ENCODE measurements at places on chromosomes 3 and 15.

DNA sequence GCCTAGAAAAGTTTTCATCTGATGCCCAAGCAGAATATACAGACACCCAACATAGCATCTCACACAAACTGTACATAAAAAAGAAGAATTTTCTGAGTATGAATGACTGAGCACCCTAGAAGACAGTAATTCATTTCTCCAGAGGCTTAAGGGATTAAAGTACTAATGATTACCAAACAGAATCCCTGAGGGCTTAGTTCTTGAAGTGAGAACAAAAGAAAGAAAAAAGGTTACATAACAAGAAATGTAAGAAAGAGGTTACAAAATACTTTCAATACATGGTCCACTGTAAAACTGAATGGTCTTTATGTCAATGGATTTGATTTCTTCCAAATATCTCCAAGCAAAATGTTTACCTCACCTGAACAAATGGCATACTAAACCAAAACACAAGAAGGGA lies 9.1 kb upstream of the NEK10 start:
- no peak for DNase-seq

- DNase-seq = no peak
Observed at GRCh38 chr3:171155122-171155700, 128.7 kb upstream of the SLC2A2 start.

GRCh38 chr15:88906551-88906950 lies 6.6 kb downstream of the MFGE8 start:
- no peak for DNase-seq

DNA sequence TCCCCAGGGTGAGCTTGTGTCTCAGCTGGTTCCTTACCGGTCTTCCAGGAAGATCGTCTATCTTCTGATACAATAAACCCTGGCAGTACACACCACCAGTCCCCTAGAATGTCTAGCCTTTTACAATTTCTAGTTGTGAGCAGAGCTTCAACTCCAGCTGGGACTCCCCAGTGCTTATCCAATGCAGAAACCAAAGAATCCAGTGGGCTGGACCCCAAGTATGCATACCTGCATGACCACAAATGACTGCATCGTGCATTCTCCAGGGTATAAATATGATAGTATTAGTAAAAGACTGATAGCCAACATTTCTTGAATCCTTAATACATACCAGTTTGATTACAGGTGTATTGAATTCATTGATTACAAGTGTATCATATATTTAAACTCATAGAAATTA lies 176.0 kb downstream of the SATB1 start:
- no peak for DNase-seq

DNA sequence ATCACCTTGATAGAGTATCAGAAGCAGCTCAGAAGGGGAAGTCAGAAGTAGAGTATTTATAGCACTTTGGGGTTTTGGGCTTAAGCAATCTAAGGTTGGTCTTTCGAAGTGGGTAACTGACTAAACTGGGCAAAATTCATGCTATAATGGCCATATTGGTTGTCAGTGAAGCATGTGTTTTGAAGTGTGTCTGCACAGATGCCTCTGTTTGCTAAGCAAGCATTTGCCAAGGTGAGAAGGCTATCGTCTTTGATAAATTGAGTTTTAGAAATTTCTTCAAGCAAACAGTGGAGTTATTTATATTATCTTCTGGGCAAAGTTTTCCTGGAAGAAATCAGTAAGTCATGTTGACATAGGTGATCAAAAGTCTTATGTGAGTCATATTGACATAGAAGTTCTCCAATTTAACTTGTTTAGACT lies 412.8 kb upstream of the TGFBR2 start:
- DNase-seq = no peak

GRCh38 chr3:157582637-157582973 lies 79.4 kb upstream of the VEPH1 start:
- no peak for DNase-seq

DNA sequence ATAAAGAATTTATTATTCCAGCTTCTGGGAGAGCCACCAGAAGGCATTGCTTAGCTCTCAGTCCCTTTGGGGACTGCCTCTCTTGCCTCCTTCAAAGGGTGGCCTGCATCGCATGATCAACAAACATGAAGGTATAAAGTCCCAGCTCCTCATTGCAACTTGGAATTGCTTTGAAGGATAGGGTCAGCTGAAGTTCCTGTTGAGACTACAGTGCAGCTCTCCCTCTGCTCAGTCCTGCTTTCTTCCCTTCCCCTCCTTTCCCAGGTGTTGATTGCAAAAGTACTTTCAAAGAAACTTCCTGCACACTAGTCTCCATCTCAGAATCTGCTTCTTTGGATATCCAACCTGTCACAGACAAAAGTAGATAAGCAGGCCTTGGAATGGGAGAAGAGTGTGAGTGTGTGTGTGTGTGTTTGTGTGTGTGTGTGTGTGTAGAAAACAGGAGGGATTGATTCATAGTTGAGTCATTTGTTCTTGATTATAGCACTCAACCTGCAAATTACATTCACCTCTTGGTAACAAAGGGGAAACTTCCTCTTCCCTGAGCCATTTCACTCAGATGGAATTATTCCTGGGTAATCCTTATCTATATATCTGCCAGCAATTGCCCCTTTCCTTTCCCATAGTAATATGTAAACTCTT lies 13.7 kb downstream of the CCR8 start:
- no peak for DNase-seq

- DNase-seq = no peak
Observed at GRCh38 chr3:153463895-153464294, 301.9 kb downstream of the RAP2B start.

DNA sequence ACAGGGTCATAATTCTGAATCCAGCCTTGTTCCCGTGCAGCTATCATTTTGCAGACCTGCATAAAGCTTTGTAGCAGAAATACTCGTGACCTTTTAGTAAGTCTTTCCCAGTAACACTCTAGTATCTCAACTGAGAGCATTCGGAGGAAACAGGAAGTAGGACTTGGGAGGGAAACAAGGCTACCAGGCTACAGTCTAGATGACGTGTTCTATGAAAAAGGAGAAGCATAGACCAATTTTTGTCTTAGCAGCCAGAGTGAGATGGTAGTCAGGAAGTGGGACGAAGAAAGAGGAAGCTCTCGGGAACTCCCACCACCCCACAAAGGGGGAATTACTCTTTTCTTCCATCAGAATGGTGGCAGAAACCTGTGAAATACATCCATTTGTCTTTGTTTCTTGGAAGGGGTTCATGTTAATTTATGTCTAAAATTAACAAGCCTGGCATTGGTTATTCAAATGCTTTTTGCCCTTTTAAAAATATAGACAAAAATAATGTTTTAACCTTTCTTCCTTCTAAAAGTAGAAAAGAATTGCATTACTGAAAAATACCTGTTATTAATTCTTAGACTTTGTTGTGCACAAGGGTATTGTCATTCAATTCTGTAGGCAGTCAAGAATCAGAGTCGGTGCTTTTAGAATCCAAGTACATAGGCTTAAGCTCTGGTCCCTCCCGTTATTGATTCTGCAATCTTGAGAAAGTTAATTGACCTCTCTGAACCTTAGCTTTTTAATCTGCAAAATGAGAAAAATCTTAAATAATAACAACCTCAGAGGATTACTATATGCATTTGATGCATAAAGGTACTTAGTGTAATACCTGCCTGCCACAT lies 1.6 kb upstream of the SUCNR1 start:
- DNase-seq = no peak

DNA sequence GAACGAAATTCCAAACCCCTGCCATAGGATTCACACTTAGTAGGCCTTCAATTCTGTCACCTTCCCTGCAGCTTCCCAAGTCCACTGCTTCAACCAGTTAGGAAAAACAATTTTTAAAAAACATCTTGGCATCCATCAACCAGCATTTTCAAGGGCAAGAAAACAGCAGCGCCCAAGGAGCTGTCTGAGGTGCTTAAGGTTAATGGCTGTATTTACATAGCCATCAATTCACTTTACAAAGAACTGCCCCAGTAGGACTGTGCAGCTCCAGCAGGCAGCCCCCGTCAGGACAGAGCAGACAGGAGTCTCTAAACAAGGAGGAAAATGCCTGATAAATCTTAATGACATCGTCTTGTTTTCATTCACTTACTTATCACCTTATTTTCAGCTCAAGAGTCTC lies 13.3 kb downstream of the TAFA4 start:
- no peak for DNase-seq

DNA sequence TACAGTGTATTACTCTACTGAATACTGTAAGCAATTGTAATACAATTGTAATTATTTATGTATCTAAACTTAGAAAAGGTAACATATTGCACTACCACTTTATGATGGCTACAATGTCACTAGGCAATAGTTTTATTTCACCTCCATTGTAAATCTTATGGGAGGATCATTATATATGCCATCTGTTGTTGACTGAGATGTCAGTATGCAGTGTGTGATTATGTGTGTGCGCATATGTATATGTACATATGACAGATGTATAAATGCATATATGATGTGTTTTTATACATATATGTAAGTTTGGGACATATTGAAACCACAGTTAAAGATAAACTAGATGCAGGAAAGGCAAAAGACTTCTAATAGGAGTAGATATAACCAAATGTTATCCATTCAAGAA lies 8.5 kb downstream of the IGSF10 start:
- DNase-seq = no peak

GRCh38 chr3:76107935-76108570 lies 322.7 kb upstream of the ZNF717 start:
- DNase-seq = no peak

DNA sequence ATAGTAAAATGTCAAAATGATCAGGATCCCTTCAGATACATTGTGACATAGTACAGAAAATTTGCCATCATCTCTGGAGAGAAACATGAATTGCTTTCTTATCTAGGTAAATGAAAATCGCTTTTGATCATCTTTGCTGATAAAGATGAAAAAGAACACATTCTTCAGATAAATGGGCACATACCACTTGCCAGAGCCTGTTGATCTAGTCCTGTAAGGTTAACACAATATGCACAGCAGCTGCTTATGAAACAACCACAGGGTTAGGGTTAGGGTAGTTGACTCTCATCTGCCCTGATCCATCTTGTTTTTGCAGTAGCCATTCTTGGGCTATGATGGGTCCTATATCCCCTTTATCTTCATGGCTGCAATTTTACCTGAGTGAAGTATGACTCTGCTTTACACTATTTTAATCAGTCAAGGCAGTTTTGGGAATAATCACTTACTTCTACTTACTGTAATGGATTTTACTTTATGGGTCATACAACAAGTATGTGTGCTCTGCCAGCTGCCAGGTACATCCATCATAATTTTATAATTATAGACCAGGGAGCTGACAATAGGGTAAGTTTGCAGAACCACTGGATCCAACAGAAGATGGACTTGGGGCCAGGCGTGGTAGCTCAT lies 12.6 kb upstream of the SPINK8 start:
- DNase-seq = no peak

DNA sequence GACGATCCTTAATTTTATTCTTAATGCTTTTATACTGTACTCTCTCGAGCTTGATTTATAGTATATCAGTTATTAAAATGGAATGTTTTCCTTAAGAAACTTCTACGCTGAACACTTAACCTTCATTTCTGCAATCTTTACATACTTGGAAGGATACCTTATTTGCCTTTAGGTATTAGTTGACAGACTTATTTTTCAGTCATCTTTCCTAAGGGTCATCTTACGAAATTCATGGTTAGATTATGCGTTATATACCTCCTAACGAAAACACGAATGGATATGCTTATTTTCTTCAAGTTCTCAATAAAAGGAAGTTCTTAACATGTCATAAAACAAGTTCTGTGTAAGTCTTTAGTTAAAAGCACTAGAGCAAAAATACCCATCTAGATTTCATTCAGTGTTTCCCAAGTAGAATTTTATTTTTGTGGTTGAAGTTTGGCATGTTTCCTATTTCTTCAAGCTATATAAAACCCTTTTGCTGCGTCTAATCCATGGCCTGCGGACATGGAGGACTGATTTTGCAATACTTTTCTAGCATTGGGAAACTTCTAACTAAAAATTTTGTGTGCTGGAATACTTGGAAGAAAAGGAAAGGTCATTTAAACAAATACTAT lies 231.3 kb downstream of the TP63 start:
- DNase-seq = no peak

DNA sequence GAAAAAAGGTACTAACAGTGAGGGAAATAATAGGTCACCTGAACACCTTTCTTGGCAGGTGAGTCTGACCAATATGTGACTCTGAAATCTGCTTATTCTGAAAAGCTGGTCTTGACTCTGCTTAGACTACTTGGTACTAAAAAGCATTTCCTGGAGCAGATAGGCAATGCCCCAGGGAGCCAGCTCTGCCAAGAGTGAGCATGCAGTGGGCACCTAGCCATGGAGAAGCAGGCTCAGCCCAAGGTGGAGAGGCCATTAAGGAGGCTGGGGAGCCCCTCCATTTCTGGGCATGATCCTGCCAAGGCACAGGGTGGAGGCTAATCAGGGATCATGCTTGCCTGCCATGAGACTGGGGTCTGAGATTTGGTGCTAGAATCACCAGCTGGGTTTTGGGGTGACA lies 1.6 kb upstream of the LTF start:
- DNase-seq = no peak

DNA sequence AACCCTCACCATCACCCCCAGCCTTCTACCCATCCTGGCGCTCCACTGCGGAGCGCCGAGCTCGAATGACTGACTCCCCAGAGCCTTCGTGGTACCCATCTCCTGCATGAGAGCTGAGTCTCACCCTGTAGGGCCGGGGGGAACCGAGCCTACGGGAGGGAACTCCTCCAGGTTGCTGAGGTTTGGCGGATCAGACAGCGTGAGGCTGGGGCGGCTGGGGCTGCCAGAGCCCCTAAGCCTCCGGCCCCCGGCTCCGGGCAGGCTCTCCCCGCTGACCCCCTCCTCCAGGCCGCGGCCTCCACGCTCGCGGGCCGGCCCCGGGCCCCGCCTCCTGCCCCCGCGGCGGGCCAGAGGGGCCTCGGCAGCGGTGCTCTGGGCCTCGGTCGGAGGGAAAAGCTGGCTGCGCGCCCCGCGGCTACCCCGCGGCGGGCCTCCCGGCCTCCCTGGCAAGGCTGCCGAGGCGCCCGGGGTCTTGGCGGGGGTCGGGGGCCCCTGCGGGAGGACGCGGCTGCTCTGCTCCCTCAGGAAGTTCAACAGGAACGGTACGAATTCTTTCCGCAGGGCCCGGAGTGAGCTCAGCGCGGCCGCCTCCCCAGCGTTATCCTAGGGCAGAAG lies 643 bp downstream of the CDAN1 start:
- no peak for DNase-seq

DNA sequence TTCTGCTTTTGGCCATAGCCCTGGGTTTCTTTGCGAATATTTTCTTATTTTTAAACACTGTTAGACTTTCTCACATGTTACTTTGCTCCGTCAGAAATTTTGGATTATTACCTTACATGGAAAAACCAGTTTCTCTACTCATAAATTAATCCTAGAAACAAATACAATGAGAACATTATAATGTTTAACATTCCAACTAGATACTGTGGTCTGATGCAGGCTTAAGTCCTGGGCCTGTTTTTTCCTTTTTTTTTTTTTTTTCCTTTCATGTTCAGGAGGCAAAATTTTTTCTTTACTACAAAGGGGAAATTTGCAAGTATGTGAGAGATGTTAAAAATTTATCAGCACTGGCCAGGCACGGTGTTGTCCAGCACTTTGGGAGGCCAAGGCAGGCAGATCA lies 28.9 kb downstream of the POPDC2 start:
- no peak for DNase-seq

Data from stimulated activated CD4-positive, alpha-beta T cell treated with anti-CD3 and anti-CD28 coated beads, Interleukin-2, amount 100 ng/mL, for 48 hours (primary cell).